Stimulated activated CD4-positive, alpha-beta T cell treated with anti-CD3 and anti-CD28 coated beads, Interleukin-4, amount 100 ng/mL, for 1 hour (primary cell): ENCODE measurements at places on chromosomes 4 and X.

DNA sequence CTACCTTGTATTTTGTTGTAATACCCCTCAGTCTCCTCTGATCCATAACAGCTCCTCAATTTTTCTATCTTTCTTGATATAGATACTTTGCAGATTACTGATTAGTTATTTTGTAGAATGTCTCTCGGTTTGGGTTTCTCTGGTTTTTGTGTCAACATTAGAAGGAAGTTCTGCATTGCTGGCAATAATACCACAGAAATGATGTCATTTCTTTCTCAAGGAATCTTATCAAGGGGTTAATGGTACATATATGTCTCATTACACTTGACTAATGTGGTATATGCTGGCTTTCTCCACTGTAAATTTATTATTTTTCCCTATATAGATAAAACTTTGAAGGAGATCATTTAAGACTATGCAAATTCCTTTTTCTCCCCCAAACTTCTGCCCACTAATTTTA, 183.6 kb upstream of the DKK2 start:
- DNase-seq: no peak

GRCh38 chr4:120078216-120078615, 11.6 kb upstream of the MAD2L1 start:
- no peak for DNase-seq

- DNase-seq: peak; percentile 29
Observed at GRCh38 chrX:150364347-150365050, 1.4 kb downstream of the MAMLD1 start.

DNA sequence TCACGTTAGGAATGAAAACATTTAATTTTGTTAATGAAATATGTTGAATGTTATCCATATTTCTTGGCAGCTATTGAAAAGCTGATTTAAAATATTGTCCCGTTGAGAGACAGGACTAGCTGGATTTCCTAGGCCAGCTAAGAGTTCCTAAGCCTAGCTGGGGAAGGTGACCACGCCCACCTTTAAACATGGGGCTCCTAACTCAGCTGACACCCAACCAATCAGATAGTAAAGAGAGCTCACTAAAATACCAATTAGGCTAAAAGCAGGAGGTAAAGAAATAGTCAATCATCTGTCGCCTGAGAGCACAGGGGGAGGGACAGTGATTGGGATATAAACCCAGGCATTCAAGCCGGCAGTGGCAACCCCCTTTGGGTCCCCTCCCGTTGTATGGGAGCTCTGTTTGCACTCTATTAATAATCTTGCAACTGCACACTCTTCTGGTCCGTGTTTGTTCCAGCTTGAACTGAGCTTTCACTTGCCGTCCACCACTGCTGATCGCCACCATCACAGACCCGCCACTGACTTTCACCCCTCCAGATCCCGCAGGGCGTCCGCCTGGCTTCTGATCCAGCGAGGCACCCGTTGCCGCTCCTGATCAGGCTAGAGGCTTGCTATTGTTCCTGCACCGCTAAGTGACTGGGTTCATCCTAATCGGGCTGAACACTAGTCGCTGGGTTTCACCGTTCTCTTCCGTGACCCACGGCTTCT, 308.9 kb downstream of the GLUD2 start:
- DNase-seq: no peak

DNA sequence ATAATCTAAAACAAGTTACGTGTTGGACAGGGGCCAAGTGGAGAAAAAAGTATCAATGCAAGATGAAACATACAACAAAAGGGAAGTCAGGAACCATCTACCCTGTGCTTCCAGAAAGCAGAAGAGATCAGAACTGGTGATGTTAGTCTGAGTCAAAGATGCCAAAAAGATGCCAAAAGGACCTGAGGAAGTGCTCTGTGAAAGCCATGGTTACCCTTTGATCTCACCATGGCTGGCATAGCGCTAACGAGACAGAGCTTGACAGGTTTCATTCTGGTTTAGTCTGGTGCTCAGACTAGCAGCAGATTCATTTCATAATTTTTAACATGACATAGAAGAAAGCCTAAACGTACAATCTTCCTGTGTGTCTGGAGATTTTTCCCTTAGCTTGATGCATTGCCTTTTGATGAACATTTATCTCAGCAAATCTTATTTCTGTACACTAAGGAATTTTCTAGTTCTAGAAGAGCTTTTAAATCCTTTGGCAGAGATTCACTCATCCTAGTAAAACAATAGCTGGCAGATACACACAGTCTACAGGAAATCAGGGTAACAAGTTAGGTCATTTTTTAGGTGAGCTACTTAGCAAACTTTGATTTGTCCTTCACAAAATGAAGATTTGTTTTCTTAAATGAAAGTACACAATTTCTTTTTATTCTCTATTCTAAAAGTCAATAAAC, 87.7 kb downstream of the COL25A1 start:
- DNase-seq: no peak

GRCh38 chr4:42101446-42101975, 50.9 kb downstream of the BEND4 start:
- DNase-seq: no peak

- no peak for DNase-seq
Observed at GRCh38 chrX:153339662-153340061, 5.7 kb downstream of the ZNF275 start.

GRCh38 chrX:259692-260355, 21.4 kb upstream of the PLCXD1 start:
- DNase-seq: no peak

DNA sequence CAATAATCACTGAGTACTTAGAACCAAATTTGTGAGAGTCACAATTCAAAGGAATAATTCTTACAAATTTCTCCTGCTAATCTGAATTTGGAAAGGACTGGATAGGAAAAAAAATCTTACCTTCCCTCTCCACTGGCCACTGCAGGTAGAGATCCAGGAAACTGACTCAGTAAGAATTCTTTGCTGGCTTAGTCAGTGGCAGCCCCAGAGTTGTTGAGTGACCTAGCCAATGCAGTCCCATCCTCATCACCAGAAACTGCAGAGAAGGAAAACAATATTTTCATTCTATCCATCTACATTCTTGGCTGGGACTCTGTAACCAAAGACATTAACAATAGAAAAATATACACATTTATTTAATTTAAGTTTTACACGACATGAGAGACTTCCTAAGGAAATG, 572.0 kb downstream of the ADGRL3 start:
- DNase-seq: no peak

DNA sequence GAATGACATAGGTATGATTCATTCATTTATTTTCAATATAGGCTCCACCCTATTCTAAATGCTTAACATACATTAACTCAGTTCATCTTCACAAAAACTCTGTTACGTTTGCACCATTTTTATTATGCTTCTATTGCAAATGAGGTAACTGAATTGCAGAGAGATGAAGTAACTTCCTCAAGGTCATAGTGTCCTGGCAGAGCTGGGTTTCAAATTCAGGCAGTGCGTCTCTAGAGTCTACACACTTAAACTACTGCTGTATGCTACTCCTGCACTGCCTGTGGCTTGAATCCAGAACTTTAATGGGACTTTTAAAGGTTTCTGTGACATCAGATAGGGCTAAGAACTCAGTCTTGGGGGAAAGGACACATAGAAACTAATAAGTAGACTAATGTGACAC, 413.4 kb downstream of the UBE2NL start:
- no peak for DNase-seq

GRCh38 chr4:19930742-19931141, 321.0 kb upstream of the SLIT2 start:
- DNase-seq: no peak

GRCh38 chr4:16606691-16607090, 291.8 kb downstream of the LDB2 start:
- no peak for DNase-seq

- DNase-seq: no peak
Observed at GRCh38 chrX:70332600-70332999, 42.7 kb downstream of the KIF4A start.

- no peak for DNase-seq
Observed at GRCh38 chr4:73855406-73855805, 2.3 kb downstream of the PF4V1 start.

- peak; percentile 73 for DNase-seq
Observed at GRCh38 chrX:40175511-40176350, 78.0 kb upstream of the BCOR start.

GRCh38 chr4:55087009-55087912, 38.1 kb downstream of the KDR start:
- no peak for DNase-seq

GRCh38 chr4:81609844-81610243, 138.1 kb upstream of the RASGEF1B start:
- no peak for DNase-seq

- DNase-seq: no peak
Observed at GRCh38 chr4:144355811-144356757, 215.6 kb upstream of the GYPA start.

GRCh38 chr4:183118141-183118540, 19.1 kb downstream of the WWC2 start:
- no peak for DNase-seq

GRCh38 chr4:24705016-24705753, 90.2 kb upstream of the SOD3 start:
- no peak for DNase-seq

DNA sequence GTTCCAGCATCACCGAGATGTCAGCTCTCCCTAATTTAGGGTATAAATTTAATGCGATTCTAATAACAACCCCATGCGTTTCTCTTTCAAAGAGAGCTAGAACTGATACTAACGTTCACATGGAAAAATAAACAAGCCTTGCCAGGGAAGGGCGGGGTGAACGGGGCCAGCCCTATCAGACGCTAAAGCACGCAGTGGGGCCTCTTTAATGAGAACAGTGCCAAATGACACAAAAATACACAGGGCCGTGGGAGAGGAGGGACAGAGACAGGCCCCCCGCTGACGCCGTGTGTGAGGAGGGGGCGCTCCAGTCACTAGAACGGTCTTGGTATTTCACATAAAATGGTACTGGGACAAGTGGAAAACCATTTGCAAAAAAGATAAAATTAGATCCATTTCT, 21.3 kb upstream of the ADRA2C start:
- no peak for DNase-seq

- DNase-seq: no peak
Observed at GRCh38 chr4:151725087-151725486, 35.7 kb downstream of the GATB start.

DNA sequence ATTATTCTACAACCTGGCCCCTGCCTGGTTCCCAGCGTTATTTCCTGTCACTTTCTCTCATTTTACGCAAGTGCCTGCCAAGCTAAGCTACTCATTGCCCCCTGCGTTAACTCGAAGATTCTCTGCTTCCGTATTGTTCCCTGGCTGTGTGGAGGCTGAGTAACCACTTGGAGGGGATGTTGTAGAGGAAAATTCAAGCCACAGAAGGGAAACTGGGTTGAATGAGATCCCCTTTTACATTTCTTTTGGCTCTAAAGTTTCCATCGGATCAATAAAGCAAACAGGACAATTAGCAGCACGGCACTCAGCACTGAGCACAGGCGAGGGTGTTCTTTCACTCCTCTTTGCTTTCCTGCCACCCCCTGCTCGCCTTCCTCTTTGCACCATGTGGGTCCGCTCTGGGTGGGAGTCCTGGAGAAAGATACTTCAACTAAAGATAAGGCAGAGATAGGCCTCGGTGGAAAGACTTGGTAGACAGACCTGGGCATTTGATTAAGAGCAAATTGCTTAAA, 4.2 kb upstream of the TMSB4X start:
- DNase-seq: no peak

DNA sequence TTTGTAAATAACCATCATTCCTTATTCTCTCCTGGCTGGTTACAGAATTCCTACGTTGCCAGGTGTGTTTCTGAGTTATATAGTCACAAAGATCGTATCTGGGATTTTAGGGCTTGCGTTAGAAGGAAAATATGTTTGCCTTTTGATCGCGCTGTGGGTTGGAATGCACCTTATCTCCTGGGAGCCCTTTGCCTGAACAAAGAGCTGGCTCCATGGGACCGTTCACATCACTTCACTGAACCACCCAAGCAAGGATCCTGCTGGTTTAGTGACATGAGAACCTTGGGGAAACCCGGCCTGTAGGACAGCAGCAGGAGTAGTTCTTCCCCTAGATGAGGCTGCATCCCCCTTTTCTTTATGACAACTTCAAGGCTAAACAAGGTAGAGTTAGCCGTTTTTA, 51.6 kb downstream of the RS1 start:
- no peak for DNase-seq

GRCh38 chrX:105865709-105866108, 43.4 kb downstream of the NRK start:
- no peak for DNase-seq

- no peak for DNase-seq
Observed at GRCh38 chrX:45537936-45538335, 337.3 kb upstream of the DIPK2B start.

- DNase-seq: no peak
Observed at GRCh38 chr4:10083861-10084641, 32.5 kb downstream of the WDR1 start.

DNA sequence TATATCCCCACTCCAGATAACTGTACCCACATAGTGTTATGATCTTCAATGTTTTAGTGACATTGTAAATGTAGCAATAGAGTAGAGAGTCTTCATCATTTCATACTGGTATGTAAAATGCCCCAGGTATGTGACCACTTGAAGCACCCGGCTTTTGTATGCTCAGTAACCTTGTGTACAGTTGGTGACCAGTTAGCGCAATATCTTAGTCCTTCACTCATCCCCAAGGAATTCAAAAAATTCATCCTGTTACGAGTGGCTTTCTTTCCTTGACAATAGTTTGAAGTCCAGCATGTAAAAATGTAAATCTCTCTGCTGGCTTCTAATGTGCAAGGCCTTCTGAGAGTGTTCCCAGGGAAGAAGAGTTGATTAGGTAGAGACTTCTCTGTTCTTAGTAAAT, 145.6 kb downstream of the ARX start:
- no peak for DNase-seq
